NCI-H2171 treated with DMSO at 0.1 percent for 48 hours (cell line): ENCODE measurements at places on chromosomes 1 and 21.

DNA sequence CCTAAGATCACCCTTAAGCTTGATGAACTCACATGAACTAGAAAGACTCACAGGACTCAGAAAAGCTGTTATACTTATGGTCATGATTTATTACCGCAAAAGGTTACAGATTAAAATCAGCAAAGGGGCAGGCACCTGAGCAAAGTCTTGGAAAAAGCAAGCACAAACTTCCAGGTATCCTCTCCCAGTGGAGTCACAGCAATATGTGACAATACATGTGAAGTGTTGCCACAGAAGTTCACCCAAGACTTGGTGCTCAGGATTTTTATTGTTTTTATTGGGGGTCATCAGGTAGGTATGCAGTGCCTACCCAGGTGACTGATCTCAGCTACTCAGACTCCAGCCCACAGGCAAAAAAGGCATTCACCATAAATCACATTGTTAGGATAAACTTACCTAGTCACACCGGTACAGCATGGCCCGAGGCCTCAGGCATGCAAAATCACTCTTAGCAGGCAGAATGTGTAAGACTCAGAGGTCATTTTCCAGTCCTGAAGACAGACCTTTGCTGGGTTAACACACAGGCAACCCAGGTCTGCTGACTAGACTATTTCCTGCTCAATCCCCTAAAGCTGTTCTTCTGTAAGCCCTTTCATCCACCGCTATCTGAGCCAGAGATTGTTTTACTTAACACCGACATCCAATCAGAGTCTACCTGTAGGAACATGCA is 55.6 kb downstream of the SSX2IP start:
- DNase-seq: peak; percentile 3

DNA sequence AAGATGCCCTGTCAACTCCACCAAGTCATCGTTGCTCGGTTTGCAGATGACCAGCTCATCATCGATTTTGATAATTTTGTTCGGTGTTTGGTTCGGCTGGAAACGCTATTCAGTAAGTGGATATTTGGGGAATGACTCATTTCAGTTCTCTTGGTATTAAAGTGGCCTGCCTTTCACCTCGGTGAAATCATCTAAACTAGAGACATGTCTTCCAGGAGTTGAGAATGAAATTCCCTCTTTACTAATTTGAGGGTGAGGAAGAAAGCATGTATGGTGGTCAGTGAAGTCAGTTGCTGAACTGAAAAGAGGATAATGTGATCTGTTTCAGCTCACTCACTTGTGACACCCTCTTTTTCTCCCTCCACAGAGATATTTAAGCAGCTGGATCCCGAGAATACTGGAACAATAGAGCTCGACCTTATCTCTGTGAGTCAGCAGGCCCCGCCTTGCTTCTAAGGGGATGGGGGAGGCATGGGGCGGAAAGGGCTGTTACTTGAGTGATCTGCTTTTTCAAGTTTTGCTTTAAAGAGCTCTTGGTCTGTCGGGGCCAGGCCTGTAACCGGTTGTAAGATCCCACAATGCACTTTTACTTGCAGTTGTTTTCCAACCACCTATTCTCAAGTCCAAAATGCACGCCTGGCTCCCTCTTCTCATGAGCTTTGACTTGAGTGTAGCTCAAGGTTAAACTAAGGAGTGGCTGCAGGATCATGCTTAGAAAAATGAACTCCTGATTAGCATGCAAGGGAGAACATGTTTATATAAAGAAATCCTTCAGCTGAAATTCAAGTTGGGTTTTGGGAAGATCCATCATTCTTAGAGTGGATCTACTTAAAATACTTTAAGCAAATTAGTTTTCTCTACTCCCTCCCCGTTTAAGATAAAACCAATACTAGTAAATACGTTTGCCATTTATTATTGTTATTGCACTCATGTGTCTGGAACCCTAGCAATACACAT is 59.8 kb downstream of the CAPN2 start:
- DNase-seq: no peak

GRCh38 chr1:185483664-185484450 is 166.8 kb upstream of the IVNS1ABP start:
- DNase-seq: peak; percentile 93

- DNase-seq: no peak
Measured at GRCh38 chr1:207316622-207317391, 4.7 kb upstream of the CD55 start.

GRCh38 chr1:66464802-66465201 is 69.2 kb upstream of the SGIP1 start:
- DNase-seq: no peak

- no peak for DNase-seq
Measured at GRCh38 chr1:84939151-84939550, 46.1 kb upstream of the LPAR3 start.

GRCh38 chr1:72094209-72094608 is 188.1 kb downstream of the NEGR1 start:
- no peak for DNase-seq

DNA sequence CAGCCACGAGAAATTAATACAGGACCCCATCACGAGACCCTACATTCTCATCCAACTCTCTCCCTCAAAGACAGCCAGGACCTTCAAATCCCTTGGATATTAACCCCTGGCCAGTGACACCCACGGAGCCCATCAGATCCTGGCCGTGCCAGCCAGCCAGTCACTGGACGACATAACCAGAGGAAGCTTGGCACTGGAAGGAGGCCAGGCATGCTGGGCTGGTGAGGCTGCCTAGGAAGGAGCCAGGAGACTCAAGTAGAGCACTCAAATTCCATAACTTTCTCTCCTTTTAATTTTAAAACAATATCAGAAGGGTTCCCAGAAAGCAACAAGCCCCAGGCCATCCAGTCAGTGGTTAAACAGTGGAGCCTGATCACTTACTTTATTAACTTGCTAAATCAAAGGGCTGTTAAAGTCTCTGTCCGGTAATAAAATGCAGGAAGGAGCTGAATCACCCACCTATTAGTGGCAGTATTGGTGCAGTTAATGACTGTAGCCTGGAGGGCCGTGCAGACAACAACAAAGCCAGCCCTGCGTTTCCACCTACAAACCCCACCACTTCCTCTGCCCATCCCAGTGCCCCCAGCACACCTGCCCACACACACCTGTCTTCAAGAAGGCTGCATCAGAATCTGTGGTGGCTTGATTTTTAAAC is 78.0 kb downstream of the HIVEP3 start:
- no peak for DNase-seq

DNA sequence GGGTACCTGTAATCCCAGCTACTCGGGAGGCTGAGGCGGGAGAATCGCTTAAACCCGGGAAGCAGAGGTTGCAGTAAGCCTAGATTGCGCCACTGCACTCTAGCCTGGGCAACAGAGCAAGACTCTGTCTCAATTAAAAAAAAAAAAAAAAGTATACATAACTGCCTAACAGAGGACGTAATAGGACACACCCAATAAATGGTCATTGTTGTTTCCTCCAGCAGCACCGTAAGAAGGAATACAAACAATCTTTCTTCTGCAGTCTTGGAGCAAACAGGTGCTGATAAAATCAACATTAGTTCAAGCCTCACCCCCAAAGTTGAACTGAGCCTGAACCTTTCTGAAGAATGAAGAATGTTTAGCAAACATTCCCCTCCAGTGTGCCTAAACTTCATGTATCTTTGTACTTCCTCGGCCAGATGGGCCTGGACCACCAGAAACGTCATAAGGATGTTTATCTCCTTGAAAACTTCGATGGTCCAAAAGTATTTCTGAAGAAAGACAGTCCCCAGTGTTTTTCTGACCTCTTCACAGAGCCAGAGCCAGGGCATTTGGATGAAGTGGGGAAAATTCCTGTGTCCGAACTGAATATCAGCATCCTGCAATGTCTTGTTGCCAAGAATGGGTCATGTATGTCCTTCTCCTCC is 136.8 kb upstream of the F3 start:
- DNase-seq: no peak

GRCh38 chr21:25956993-25957714 is 213.4 kb downstream of the APP start:
- peak; percentile 11 for DNase-seq

GRCh38 chr1:54800041-54800898 is 853 bp downstream of the TTC22 start:
- DNase-seq: no peak

- DNase-seq: no peak
Measured at GRCh38 chr21:25234857-25235801, 372.2 kb downstream of the MRPL39 start.

DNA sequence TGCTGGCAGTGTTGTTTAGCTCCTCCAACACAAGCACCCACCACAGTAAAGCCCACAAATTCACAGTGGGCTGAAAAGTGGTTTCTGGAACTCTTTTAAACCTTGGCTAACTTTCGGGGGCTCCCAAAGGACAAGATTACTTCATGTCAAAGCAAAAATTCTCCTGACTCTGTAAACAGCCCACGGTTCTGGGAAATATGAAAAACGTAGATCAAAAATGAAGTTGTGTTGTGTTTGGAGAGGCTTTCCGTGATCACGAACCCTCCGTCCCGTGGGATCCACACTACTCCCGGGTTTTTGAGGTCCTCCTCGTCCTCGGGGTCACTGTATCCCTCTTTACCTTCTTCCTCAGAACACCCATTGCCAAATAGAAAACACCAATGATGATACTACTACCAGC is 159.0 kb upstream of the RUNX1 start:
- DNase-seq: no peak

- no peak for DNase-seq
Measured at GRCh38 chr21:16713331-16714117, 799.3 kb upstream of the CXADR start.

DNA sequence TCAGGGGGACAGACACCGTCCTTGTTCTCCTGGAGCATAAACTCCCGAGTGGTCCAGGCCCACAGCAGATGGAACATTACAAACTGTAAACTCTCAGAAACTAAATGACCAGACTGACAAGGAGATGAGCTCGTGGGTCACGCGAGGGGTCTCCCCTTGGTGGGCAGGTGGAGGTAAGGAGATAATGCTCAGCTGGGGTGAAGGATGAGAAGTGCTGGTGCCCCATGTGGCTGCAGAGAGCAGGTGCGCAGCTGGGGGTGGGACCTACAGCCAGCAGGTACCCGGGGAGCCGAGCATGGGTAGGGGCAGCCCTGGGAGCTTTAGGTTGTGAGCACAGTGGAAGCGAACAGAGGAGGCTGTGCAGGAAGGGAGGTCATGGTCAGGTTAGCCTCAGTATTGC is 40.1 kb downstream of the AJAP1 start:
- no peak for DNase-seq

GRCh38 chr1:147287133-147287865 is 44.8 kb downstream of the CHD1L start:
- DNase-seq: no peak

DNA sequence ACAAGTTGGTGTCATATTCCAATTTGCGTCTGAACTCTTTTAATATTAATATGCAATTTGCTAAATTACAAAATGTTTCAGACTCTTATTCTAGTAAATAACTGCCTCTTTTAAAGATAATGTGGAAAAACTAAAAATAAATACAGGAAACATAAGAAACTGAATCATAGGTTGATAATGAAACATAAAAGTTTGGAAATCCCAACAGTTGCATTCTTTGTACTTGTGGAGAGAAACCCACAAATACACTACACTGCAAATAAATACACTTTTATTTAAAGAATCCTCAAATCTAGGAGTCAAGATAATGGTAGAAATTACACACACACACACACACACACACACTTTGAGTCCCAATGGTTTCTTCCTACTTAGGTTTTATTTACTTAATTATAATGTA is 5.2 kb downstream of the BRINP3 start:
- DNase-seq: no peak

DNA sequence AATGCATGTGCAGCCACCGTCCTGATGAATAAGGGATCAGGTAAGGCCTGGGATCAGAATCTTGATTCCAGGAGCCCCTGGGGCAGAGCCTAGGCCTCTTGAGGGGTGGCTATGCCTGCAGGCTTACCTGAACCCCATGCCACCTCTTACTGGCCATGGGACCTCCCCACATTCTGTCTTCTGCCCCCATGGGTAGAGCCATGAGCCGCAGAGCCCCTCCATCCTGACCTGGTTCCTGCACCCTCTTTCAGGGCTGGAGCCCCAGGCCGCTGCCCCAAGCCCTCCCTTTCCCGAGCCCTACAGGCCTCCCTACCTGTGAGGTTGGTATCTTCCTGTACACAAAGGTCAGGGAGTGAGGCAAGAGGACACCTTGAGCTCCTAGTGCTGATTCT is 120.8 kb downstream of the DMRTB1 start:
- DNase-seq: no peak

- no peak for DNase-seq
Measured at GRCh38 chr1:202150602-202151001, 6.1 kb upstream of the ARL8A start.
